Lung (tissue), 17 donors: ENCODE measurements at places on chromosomes 12 and 14. TPM values are rescaled to one million over a fixed set of nuclear protein-coding genes. Genes with fewer than 3 reads are reported as not detected.
A peak's percentile ranks its signal among the peaks of the same experiment; 100 is the strongest.

The MAP1LC3B2 gene
- 2.0 TPM for total RNA-seq

DNA sequence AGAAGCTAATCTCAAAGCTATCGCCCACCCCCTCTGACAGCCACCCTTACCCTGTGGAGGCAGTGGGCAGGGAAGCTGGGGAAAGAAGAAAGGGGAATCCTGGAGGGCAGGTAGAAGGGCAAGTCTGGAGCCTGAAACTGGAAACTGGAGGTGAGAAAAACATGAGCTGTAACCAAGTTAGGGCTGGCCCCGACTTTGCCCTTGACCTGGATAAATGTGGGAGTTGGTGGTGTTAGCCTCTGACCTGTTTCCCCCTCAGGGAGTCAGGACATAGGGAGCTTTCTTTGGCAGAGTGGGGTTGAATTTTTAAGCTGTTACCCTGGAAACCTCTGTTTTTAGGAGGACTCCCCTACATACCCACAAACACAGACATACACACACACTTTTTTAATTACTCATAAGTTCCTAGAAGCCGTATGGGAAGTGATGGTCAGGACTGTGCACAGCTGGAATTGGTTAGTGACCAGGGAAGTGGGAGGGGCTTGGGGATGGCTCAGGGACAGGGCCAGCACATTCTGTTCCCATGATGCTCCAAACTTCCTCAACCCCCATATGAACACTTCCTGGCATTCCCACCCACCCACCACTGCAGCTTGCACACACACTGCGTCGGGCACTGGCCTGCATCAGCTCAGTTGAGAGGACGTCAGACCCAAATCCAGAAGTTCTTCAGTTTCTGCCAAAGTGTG lies 5.0 kb upstream of the MMP19 start:
- H3K36me3 ChIP-seq, result no peaks in the 10 kb centered on the region
- no peaks in the 10 kb centered on the region for H3K27me3 ChIP-seq
- peak; percentile 96 for DNase-seq
- H3K4me1 ChIP-seq, result peaks cover 4% of the 10 kb centered on the region
- H3K4me3 ChIP-seq, result no peak overlapping the region
- H3K27ac ChIP-seq, result peak overlapping the region; percentile 95

DNA sequence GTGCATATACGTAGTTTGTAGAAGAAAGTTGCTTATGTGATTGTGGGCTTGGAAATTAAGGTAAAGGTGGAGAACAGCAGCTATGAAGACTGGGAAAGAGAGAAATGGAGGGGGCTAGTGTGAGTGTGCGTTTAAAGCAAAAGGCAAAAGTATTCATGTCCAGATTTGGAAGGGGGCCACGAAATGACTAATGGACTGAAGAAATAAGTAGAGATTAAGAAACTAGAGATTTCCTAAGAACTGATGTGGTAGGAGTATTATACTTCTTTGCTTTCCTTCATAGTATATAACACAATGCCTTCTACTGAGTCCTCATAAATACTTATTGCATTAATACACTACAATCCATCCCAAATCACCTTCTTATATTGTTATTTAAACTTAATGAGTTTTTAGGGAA lies 298.6 kb upstream of the NOVA1 start:
- no peaks in the 10 kb centered on the region for H3K36me3 ChIP-seq
- peak; percentile 4 for DNase-seq
- no peaks in the 10 kb centered on the region for H3K4me1 ChIP-seq

- no peaks in the 10 kb centered on the region for H3K36me3 ChIP-seq
- H3K27ac ChIP-seq, result no peak overlapping the region
- no peak overlapping the region for H3K4me3 ChIP-seq
Observed at GRCh38 chr12:106732890-106733289, 41.6 kb upstream of the RIC8B start.

The L2HGDH gene
- 7.0 TPM for total RNA-seq
